ENCODE measurements at places on chromosomes 2 and 18. TPM values are rescaled to one million over a fixed set of nuclear protein-coding genes. Genes with fewer than 3 reads are reported as not detected.

DNA sequence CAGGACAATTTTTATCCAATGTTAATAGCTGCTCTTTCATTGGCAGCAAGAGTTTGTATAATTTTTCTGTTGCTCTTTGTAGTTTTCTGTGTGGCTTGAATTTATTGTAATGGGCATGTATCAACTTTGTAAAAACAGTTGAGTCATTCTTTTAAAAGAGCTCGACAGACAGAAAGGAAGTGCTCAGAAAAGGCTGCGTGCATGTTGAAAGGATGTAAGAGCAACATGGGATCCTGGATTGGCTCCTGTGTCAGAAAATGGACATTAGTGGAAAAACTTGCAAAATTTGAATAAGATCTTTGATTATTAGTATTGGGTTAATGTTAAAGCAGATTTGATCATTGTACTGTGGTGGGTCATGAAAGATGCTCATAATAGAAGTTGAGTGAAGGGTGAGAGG lies 93.3 kb upstream of the CDC42EP3 start:
- no peak for DNase-seq

Gene KCNK3
- total RNA-seq: not detected

Gene RNF152
- 0.05 TPM for total RNA-seq

DNA sequence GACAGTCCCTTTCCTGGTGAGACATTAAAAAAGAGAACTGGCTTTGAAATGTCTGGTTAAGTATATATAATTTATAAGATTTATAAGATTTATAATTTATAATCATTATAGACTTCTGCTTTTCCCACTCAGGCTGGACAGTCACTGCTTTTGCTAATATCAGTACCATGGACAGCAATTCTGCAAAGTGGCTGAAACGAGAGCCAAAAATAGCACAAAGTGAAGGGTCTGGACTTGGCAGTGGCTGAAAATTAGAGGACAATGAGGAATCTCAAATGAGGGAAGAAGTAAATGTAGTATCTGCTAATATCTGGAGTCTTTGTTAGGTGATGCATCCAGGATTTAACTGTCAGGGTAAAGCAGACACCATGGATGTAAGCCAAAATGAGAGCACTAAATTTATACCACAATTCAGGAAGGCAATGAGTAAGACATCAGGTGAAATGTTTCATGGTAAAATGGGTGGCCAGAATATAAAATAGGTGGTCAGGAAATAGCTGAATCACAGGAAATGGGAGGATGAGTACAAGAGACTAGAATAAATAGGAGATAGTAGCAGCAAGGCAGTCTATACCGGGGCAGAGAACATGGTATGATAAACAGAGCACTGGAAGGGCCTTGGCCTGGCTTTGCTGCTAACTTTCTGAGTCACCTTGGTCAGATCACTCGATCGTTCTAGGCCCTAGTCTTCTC lies 39.6 kb upstream of the BOD1L2 start:
- DNase-seq: no peak

GRCh38 chr2:218745559-218746469 lies 35.2 kb downstream of the TTLL4 start:
- no peak for DNase-seq

DNA sequence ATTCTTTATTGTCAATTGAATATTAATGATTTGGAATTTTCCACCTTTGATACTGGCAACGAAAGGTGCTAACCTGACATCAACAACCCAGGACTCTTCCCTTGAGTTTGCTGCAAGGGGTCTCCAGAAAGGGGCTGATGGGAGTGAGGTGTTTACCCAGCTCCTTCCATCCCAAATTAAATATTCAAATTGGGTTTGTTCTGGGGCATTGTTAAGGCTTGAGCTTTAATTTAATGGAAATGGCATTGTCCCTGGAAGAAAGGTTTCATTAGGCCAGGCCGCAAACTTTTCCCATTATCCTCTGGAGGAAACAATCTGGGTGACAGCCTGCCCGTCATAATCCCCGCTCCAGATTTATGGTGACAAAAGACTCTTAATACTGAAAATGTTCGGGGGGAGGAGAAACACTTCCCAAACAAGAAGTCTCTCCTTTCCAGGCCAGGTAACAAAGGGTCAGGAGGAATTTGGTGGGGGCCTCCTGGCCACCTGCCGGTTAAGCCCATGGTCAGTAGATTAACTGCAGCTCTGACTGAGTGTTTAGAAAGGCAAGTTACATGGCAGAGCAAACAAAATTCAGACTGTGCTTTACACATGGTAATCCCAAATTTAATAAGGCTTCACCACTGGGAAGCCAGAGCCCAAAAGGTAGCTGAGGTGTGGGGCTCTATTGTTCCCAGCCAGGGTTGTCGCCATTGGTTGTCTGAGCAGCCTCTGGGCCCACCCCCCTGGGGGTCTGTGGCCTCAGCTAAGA lies 151.4 kb upstream of the SIX3 start:
- DNase-seq: no peak

DNA sequence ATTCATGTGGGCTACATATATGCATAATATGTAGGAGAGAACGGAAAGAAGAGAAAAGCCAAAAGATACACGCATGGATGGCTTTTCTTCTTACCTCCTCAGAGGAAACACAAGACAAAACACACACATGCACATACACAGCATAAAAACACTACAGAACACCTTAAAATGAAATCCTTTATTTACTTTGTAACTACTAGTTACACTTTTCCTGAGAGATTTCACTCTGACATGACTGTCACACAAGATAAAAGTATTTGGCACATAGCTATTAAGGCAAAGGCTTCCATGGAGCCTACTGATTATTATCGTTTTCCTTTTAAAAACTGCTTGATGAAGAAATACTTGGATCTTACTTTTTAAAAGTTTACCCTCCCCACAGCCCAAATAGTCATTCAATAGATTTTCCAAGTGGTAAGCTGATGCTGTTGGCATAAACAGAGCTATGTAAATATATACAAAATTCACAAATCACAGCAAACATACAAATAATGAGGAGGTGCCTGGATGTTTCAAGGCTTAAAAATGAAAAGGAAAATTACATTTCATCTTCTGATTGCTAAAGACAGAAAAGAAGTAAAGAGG lies 8.6 kb downstream of the ZEB2 start:
- DNase-seq: no peak

GRCh38 chr2:200302940-200303727 lies 3.4 kb upstream of the SPATS2L start:
- DNase-seq: peak; percentile 36

DNA sequence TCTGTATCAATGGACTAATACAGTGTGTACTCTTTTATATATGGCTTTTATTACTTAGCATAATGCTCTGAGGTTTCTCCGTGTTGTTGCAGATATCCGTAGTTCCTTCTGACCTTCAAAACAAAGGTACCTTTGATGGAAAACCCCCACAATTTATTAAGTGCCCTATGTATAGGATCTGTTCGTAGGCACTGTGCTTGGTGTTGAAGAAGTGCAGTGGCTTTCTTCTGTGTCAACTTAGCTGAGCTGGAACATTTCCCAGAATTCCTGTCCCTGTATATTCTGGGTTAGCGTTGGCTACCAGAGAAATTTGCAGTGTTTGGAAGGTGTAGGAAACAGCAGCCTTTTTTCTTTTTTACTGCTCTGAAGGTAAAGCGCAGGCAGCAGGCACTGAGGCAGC lies 56.3 kb upstream of the MSH2 start:
- DNase-seq: no peak

Gene ACYP2
- total RNA-seq: 6.9 TPM

- no peak for DNase-seq
Measured at GRCh38 chr18:5728531-5728930, 166.8 kb downstream of the TMEM200C start.

DNA sequence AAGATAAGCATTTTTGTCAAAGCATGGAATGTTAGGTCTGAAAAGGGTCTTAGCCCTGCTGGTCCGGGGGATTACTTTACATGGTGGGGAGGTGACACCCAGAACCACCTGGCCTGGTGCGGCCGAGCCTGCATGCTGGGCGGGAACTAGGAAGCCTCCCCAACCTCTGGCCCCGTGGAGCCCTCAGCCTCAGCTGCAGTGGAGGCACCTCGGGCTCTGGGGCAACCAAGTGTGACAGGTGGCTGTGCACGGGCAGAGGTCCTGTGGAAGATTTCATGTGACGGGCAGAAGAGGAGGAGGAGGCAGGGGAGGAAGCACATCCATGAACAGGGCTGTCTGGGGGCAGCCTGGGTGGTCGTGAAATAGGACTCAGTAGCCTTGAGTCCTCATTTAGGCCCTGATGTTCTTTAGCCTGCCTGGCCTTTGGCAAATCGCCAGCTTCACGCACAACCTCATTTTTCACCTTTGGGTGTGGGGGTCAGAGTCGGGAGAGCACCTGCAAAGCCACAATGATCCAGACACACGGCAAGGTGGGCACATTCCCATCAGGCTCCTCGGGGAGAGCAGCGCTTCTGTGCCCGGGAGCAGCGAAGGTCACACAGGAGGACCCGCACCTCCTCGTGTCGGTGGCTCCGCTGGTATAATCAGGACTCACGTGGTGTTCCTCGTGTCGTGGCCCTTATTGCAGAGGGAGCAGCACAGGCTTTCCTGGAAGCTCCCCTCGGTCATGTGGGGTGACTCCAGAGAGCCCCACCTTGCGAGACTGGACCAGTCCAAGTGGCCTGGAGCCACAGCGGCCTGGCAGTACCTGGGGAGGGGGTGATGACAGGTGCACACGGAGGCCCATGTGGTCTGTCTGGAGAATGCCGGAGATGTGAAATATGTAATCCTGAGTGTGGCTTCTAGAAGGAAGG lies 13.9 kb downstream of the CNDP2 start:
- no peak for DNase-seq

Gene SERPINB3
- not detected for total RNA-seq

Gene POU3F3
- total RNA-seq: not detected

Gene KCNG2
- total RNA-seq: not detected

DNA sequence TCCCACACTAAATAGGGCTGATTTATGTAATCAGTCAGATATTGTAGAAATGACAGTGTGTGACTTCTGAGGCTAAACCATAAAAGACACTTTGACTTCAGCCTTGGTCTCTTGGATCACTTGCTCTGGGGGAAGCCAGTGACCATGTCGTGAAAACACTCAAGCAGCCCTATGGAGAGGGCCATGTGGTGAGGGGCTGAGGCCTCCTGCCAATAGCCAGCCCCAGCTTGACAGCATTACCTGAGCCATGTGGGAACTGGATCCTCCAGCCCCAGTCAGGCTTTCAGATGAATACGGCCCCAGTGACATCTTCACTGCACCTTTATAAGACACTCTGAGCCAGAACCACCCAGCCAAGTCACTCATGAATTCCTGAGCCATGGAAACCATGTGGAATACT lies 20.8 kb downstream of the TNS1 start:
- no peak for DNase-seq

GRCh38 chr18:6374340-6374739 lies 40.4 kb downstream of the L3MBTL4 start:
- no peak for DNase-seq

Data from activated CD4-positive, alpha-beta T cell treated with anti-CD3 and anti-CD28 coated beads for 36 hours (primary cell).